Astrocyte (in vitro differentiated cells and primary cell): ENCODE measurements at places on chromosomes 5 and 9.

DNA sequence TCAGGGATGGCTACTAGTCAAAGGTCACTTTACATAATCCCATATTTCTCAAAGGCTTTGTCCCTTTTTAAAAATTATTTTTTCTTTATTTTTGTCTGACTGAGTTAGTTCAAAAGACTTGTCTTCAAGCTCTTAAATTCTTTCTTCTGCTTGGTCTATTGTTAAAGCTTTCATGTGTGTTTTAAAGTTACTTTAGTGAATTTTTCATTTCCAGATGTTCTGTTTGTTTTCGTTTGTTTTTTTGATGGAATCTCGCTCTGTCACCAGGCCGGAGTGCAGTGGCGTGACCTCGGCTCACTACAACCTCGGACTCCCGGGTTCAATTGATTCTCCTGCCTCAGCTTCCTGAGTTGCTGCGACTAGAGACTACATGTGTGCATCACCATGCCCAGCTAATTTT is 55.0 kb upstream of the SNCAIP start:
- DNase-seq, result no peak

- no peak for DNase-seq
These were observed 241.4 kb upstream of the IL12B start for GRCh38 chr5:159571501-159572244.

DNA sequence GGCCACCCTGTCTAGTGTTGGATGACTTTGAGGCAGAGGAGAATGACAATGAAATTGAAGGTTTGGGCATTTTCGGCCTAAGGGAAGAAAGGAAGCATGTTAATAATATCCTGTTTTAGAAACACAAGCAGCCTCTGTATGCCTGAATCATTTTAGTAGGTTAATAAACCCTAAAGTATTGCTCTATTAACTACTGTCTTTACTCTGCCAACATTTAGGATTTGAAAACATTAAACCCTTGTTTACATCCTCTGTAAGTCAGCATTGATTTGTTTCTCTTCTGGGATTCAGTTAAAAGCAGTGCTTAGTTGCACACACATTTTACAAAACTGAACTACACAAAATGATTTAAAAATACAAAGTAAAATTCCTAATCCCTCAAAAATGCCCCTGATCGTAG is 358.9 kb downstream of the ARRDC3 start:
- DNase-seq, result no peak

GRCh38 chr5:36414869-36415282 is 113.2 kb upstream of the RANBP3L start:
- no peak for DNase-seq

DNA sequence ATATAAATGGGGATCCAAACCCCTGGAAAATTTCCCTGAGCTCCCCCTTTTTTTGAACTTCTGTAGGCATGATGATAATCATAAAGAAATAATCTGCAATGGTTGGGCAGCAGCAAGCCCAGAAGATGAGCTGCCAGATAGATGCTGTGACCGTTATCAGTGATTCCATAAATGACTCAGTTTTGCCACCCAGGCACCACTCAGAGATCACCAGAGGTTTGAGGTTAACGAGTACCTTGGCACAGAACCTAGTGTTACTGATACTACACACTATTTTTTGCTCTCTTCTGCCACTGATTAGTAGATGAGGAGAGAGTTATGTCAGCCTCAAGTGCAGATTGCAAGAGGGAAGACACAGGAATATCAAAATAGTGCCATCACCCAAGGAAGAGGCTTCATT is 199.3 kb upstream of the PTGER4 start:
- no peak for DNase-seq

GRCh38 chr9:37408933-37409710 is 13.4 kb upstream of the GRHPR start:
- no peak for DNase-seq

DNA sequence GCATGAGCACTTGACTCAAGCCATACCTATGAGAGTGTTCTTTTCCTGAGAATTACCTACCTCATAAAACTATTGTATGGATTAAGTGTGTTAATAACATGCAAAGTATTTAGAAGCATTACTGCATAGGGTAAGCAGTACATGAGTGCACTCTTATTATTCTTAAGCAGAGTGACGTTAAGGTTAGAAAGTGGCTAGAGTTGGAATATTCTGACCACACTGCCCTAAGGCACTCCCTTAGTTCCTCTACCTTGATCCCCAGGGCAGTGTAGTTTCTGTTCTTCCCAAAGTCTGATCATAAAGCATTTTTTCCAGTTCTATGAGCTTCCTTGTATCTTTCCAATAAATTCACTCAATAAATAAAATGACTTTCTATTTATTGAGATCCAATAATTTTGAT is 189.2 kb downstream of the PCSK1 start:
- DNase-seq, result no peak

GRCh38 chr9:112310826-112311225 is 22.6 kb downstream of the PTBP3 start:
- DNase-seq, result no peak

- no peak for DNase-seq
These were observed 2.7 kb upstream of the LEAP2 start for GRCh38 chr5:132870801-132871200.

- no peak for DNase-seq
These were observed 79.1 kb upstream of the PLPP6 start for GRCh38 chr9:4583001-4583400.

GRCh38 chr5:172048539-172049101 is 42.2 kb upstream of the FBXW11 start:
- DNase-seq, result peak; percentile 29

GRCh38 chr5:11064763-11065450 is 303.9 kb upstream of the DAP start:
- DNase-seq, result no peak

DNA sequence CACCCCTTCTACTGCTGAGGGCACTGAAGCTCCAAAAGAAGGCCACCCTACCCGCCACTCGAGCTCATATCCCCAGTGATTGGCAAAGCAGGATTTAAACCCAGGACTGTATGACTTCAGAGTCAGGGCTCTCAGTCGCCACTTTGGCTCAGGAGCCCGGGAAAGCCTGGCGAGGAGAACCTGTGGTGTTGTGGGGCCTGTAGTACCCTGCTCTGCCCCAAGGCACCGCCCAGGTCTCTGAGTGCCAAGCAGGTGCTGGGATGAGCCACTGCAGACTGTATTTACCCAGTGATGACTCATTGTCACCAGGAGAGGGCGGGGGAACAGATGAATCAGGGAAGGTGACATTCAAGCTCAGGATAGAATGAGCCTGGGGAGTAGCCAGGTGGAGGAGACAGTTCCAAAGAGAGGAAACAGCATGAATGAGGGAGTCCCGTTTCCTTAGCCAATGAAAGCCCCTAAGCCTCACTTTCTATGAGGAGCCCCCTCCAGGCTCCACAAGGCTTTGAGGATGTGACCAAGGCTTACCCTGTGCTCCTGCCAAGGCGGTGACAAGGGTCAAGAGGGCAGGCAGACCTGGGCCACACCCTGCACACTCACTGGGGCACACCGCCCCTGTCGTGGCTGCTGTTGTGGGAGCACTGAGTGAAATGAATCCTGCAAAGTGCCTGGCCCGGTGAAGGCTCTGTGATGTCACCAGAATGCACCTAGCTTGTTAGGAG is 17.8 kb upstream of the DPM2 start:
- DNase-seq, result peak; percentile 23

DNA sequence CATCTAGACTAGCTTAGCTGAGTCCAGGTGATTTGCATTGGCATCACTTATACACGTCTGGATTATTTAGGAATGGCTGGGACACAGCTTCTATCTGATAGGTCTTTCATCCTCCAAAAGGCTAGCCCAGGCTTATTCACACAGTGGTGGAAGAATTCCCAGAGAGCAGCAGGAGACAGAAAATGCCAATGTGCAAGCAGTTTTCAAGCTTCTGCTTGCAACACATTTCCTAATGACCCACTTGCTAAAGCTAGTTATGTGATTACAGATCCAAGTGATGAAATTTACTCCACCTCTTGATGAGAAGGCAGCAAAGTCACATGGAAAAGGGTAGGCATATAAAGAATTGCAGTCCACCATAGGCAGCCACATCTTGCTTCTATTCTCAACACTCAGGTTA is 44.2 kb upstream of the MAST4 start:
- DNase-seq, result peak; percentile 4

- DNase-seq, result no peak
These were observed 128.9 kb upstream of the SPEF2 start for GRCh38 chr5:35488791-35489190.

GRCh38 chr9:126438741-126439401 is 112.2 kb downstream of the MVB12B start:
- DNase-seq, result no peak

DNA sequence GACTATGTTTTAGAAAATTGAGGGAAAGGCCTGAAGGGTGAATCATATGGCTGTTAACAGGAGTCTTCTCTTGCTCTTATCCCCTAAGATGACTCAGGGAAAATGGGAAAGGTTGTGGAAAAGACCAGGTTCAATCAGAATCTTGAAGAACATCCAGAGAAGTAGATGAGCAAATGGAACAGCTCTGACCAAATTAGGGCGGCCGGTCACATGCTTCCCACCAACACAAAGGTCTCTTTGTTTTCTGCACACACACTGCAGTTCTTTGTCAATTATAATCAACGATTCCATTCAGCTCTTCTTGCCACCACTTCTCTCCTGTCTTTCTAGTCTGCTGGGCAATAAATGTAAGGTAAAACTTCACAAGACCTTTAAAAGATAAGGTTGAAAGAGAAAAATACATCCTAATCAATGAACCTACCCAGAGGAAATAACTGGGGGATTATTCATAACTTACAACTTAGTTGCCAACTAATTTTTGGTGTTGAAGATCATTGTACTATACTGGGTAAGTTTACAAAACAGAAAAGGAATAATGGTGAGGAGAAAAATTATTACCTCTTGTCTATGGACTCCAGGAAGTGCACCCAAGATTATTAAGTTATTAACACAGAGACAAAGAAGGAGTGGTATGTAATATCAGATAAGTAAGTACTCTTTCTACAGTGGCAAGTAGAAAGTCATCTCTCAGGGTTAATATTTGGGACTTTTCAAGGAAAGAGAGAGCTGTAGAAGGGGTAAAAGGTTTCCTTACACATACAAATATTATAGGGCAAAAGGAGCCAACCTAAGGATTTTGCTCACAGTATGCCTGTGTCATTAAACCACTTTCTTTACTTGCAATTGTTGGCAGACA is 441.9 kb upstream of the PIK3R1 start:
- peak; percentile 95 for DNase-seq

DNA sequence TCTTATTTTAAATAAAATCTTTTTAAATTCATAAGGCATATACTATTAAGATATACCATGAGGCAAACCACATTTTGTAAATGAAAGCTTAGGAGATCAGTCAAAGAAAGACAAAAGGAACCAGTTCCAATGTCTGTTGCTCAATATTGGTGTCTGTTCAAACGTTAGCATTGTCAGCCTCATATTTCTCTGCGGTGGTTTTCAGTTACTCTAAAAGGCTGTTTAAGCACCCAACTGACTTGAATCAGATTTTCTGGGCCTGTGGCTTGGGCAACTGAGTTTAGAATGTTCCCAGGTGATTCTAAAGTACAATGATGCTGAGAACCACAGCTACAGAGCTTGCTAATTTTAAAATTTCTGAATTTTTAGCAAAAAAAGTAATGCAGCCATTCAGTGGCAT is 166.3 kb upstream of the KIF2A start:
- no peak for DNase-seq

- DNase-seq, result no peak
These were observed 1.8 kb downstream of the SGCD start for GRCh38 chr5:156328766-156329165.

GRCh38 chr9:36479101-36479500 is 79.0 kb upstream of the RNF38 start:
- DNase-seq, result no peak

- peak; percentile 97 for DNase-seq
These were observed 4.8 kb upstream of the TMEM171 start for GRCh38 chr5:73115399-73116051.

GRCh38 chr9:9560382-9561035 is 1052.3 kb downstream of the PTPRD start:
- no peak for DNase-seq

DNA sequence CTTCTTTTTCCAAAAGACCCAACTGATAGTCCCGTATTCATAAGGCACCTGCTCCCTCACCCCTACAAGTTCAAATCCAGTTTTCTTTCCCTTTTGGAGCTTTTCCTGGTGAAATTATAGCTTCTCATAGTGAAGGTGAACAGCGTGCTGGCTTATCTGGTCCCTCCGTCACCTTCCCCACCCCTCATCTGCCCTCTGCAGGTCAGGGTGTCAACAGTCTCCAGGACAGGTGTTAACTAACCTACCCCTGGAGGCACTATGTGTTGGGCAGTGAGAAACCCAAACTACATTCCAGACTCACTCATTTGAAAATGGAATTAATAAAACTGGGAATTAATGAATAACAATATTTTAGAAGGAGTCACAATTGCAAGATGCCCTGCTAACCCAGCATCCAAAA is 109.0 kb upstream of the TAS2R1 start:
- DNase-seq, result no peak

DNA sequence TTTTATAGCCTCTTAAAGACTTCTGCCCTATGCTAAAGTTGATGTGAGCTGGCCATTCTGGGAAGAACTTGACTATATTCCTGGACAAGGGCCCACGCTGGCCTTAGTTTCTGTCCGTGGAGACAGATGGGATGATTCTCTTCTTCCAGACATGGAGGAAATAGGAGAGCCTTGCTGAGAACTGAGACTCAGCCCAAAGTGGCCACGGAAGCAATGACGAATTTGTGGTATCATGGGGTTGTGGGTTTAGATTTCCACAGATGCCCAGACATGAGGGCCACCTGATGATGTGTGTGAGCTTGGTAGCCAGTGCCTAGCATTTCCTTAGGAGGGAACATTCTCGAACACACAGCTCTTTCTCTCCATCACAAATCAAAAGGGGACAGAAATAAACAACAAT is 309.1 kb downstream of the NSG2 start:
- DNase-seq, result peak; percentile 75

DNA sequence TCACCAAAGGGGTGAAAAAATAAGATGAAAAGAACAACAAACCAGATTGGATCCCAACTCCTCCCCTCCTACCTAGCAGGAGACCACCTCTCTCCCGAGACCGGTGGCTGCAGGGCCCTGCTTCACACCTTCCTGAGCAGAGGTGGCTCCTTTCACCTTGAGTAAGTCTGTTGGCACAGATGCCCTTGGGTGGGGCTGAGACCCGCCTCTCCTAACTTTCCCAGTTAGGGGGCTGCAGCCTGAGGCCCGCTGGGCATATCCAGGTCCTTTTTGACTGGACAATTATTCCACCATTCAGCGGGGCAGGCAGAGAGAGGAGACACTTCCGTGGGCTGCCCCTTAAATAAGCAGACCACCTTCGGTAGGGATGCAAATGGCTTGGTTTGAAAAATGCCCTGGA is 1.3 kb downstream of the SLC25A48 start:
- no peak for DNase-seq

- no peak for DNase-seq
These were observed 230.9 kb downstream of the GAS1 start for GRCh38 chr9:86716326-86716922.

GRCh38 chr5:151115272-151115905 is 34.6 kb upstream of the TNIP1 start:
- peak; percentile 24 for DNase-seq

DNA sequence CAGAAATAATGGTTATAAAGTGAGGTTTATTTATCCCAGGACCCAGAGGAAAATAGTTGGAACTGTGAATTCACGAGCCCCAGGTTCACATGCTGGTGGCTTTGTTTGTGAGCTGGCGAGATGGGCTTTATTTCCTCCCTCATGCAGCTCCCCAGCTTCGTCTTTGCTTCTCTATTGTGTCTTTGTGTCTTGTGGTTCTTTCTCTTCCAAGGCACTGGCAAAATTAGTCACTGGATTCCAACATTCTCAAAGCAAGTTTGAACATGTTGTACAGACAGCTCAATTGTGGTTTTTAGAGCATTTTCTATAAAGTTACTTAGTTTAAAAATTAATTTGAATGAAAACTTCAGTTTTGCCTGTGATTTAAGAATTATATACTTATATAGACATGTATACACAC is 7.2 kb downstream of the NDUFS6 start:
- DNase-seq, result peak; percentile 77
